ENCODE measurements at places on chromosomes 6 and 20. TPM values are rescaled to one million over a fixed set of nuclear protein-coding genes. Genes with fewer than 3 reads are reported as not detected.

NEURL2 gene
- total RNA-seq = 8.3 TPM

DNA sequence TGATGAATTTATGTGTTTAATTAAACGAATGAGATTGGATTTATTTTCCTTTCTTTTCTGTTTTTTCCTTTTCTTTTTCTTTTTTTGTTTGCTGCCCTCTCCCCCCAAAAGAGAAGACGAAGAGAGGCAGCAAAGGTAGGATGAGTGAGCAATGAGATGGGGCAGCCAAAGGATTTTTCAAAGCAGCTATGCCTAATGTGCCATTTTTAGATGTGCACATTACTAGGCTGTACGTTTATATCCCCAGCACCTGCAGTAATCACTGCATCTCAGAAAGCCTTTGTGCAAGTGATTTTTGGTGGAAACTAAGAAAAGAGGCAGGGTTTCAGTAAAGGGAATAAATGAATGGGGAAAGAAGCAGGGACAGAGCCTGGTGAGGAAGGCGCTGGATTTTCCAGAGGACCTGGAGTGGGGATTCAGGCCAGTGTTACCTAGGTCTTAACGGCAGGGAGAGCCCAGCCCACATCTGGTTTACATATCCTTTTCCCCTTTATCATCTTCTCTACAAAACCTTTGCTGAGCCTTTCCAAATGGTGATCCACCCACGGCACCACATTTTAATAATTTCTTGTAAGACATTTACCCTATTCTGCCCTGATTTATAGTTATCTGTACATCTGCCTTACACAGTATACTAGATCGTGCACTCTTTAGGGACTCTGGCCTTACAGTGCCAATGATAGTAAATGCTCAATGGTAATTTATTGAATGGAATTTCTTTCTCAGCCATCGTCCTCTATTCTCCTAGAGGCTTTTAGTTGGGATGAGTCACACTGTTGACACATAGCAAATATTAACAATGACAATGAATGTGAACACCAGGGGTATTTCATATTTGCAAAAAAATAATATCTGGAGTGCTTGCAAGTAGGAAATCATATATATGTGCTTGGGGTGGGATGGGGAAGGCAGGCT lies 38.3 kb upstream of the ATXN1 start:
- H3K4me1 ChIP-seq = peaks cover 37% of the 10 kb centered on the region
- no peak overlapping the region for H3K4me3 ChIP-seq
- peak; percentile 83 for DNase-seq
- no peaks in the 10 kb centered on the region for H3K27me3 ChIP-seq

DNA sequence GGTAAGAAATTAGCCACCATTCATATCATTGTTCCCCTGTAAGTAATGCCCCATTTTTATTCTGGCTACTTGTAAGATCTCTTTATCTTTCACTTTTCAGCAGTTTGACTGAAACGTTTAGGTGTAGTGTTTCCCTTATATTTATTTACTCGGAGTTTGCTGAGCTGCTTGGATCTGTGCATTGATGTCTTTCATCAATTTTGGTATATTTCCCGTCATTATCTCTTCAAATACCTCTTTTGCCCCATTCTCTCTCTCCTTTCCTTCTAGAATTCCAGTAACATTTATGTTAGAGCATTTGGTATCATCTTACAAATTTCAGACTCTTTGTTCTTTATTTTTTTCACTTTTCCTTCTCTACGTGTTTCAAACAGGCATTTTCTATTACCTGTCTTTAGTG lies 9.2 kb upstream of the SLC13A3 start:
- H3K36me3 ChIP-seq = no peaks in the 10 kb centered on the region
- no peak overlapping the region for H3K4me3 ChIP-seq
- H3K4me1 ChIP-seq = no peaks in the 10 kb centered on the region
- H3K27ac ChIP-seq = no peak overlapping the region
- no peaks in the 10 kb centered on the region for H3K27me3 ChIP-seq
- DNase-seq = no peak

- no peaks in the 10 kb centered on the region for H3K36me3 ChIP-seq
- H3K4me3 ChIP-seq = no peak overlapping the region
- peak; percentile 60 for DNase-seq
- H3K27me3 ChIP-seq = no peaks in the 10 kb centered on the region
Measured at GRCh38 chr6:97586344-97586743, 303.3 kb upstream of the MMS22L start.

SRSF12 gene
- total RNA-seq = under 0.01 TPM

TMEM244 gene
- not detected for total RNA-seq

SLC17A3 gene
- not detected for total RNA-seq

- peaks cover 21% of the 10 kb centered on the region for H3K4me1 ChIP-seq
- no peaks in the 10 kb centered on the region for H3K27me3 ChIP-seq
- H3K27ac ChIP-seq = no peak overlapping the region
- no peaks in the 10 kb centered on the region for H3K36me3 ChIP-seq
- DNase-seq = peak; percentile 19
- no peak overlapping the region for H3K4me3 ChIP-seq
Measured at GRCh38 chr6:20688710-20689500, 154.6 kb downstream of the CDKAL1 start.

CITED2 gene
- total RNA-seq = 1,192 TPM

MOG gene
- not detected for total RNA-seq

DNA sequence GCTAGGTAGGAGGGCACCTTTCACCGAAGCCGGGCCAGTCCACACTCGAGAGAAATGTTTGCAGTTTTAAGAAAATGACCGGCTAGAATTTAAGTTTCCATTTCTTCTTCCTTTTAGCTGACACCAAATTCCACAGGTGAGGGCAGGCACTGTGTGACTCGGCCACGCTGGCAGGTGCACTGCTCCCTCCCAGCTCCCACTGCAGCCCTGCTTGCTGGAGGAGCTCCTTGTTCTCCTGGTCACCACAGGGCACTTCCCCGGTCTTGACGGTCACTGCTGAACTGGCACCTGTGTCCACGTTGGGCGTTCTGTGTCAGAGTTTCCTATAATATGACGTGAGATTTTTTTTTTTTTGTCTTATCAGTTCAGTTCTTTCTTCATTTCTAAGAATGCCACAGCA lies 3.6 kb upstream of the KIF25 start:
- peaks cover 12% of the 10 kb centered on the region for H3K27me3 ChIP-seq
- H3K36me3 ChIP-seq = no peaks in the 10 kb centered on the region
- no peak overlapping the region for H3K27ac ChIP-seq
- H3K4me1 ChIP-seq = no peaks in the 10 kb centered on the region

GRCh38 chr6:110042670-110043296 lies 64.7 kb downstream of the GPR6 start:
- H3K4me1 ChIP-seq = no peaks in the 10 kb centered on the region
- H3K36me3 ChIP-seq = no peaks in the 10 kb centered on the region
- no peak overlapping the region for H3K27ac ChIP-seq

CST7 gene
- not detected for total RNA-seq

DNA sequence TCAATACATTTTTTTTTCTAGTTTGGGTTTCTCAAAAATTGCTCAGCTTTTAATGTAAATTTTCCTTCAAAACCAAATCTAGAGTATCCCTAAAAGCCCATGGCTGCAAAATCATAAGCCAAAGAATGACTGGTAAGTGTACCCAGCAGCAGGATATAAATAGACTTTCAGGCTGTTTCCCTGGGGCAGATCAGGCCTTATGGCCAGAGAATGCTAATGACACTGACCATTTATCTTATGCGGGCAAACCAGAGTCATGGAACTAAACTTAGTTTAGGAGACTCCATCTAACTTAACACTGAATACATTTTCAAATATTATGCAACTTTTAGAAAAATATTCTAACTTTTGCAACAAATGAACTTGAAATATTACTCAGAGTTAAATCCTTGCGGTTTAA lies 7.4 kb downstream of the OSER1 start:
- peaks cover 50% of the 10 kb centered on the region for H3K36me3 ChIP-seq
- peak; percentile 31 for DNase-seq
- H3K27ac ChIP-seq = peak overlapping the region; percentile 36
- no peak overlapping the region for H3K4me3 ChIP-seq
- H3K27me3 ChIP-seq = no peaks in the 10 kb centered on the region

F13A1 gene
- total RNA-seq = not detected

GRCh38 chr6:27213544-27214125 lies 33.9 kb upstream of the PRSS16 start:
- peak overlapping the region; percentile 75 for H3K4me3 ChIP-seq
- DNase-seq = peak; percentile 22
- H3K36me3 ChIP-seq = no peaks in the 10 kb centered on the region
- no peak overlapping the region for H3K27ac ChIP-seq
- no peaks in the 10 kb centered on the region for H3K4me1 ChIP-seq

SLC44A4 gene
- total RNA-seq = not detected

DNA sequence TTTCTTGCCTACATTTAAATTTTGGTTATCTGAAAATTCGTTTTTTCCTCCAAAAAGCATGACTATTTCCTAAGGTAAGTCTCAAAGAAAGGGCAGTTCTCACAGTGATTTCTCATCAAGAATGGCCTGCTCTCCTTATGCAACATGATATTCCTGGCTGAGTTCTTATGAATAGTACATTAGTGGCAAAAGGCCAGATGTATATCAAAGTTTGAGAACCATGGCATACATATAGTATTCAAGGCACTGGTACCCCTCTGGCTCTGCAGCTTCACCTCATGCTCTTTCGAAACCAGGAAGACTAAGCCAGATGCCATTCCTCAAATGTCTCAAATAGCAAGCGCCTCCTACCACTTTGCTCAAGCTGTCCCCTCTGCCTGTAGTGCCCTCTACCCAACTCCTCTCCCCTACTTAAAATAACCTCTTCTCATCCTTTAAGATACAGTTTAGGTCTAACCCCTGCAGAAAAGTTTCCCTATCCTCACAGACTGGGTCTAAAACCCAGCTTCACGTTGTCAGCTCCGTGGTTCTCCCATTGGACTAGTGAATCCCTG lies 280.3 kb downstream of the HACE1 start:
- no peak overlapping the region for H3K4me3 ChIP-seq
- no peak for DNase-seq
- H3K27ac ChIP-seq = no peak overlapping the region
- no peaks in the 10 kb centered on the region for H3K27me3 ChIP-seq

All from GM23248 (cell line).